Left ventricle myocardium inferior (tissue), 1 donor: ENCODE measurements at places on chromosomes 11 and 22. TPM values are rescaled to one million over a fixed set of nuclear protein-coding genes. Genes with fewer than 3 reads are reported as not detected.

The POTEH gene
- total RNA-seq, result not detected

The NFAM1 gene
- total RNA-seq, result 1.2 TPM

The OR5D16 gene
- not detected for total RNA-seq

The TMEM121B gene
- total RNA-seq, result 1.5 TPM

The EP300 gene
- total RNA-seq, result 26.2 TPM

The SLCO2B1 gene
- total RNA-seq, result 22.7 TPM

The SLC5A1 gene
- 201 TPM for total RNA-seq

The FAM118B gene
- 26.7 TPM for total RNA-seq

The ACAT1 gene
- total RNA-seq, result 404 TPM

The RIMBP3B gene
- total RNA-seq, result not detected

The SPON1 gene
- total RNA-seq, result 9.4 TPM

The MYOD1 gene
- total RNA-seq, result not detected

The OR51I1 gene
- total RNA-seq, result not detected

The MAP6 gene
- 5.7 TPM for total RNA-seq

The MAPK12 gene
- 17.2 TPM for total RNA-seq

The OR52N4 gene
- not detected for total RNA-seq

The TRIM49 gene
- not detected for total RNA-seq

The GTPBP1 gene
- total RNA-seq, result 28.9 TPM

The CYB5R2 gene
- total RNA-seq, result 1.8 TPM

The CCND1 gene
- 160 TPM for total RNA-seq

The CAPN5 gene
- total RNA-seq, result 2.3 TPM

The MS4A12 gene
- not detected for total RNA-seq

The SCGB1A1 gene
- total RNA-seq, result not detected

The CTSW gene
- 0.49 TPM for total RNA-seq

The ARHGAP20 gene
- total RNA-seq, result 0.16 TPM

The TMPRSS4 gene
- 0.30 TPM for total RNA-seq

The MS4A6E gene
- not detected for total RNA-seq

The MPZL3 gene
- 2.7 TPM for total RNA-seq

The SPDYC gene
- not detected for total RNA-seq

The FOXRED1 gene
- total RNA-seq, result 27.7 TPM

The SHANK2 gene
- total RNA-seq, result 0.27 TPM

The SLC25A45 gene
- 5.0 TPM for total RNA-seq

The FXYD2 gene
- 1.3 TPM for total RNA-seq

The KRTAP5-9 gene
- total RNA-seq, result not detected

The RCOR2 gene
- total RNA-seq, result 10.5 TPM

The CDC42BPG gene
- 1.1 TPM for total RNA-seq

The CD248 gene
- 12.3 TPM for total RNA-seq

The MPEG1 gene
- 9.5 TPM for total RNA-seq

The SNAP29 gene
- 25.8 TPM for total RNA-seq

The LINC01488 gene
- 0.38 TPM for total RNA-seq

The OR52I2 gene
- total RNA-seq, result not detected

The CHRM1 gene
- not detected for total RNA-seq

The PRG3 gene
- total RNA-seq, result not detected
